ENCODE measurements at places on chromosomes 5 and 9. TPM values are rescaled to one million over a fixed set of nuclear protein-coding genes. Genes with fewer than 3 reads are reported as not detected.

The GLRA1 gene
- not detected for total RNA-seq

The DND1 gene
- total RNA-seq = 6.4 TPM

The RANBP3L gene
- total RNA-seq = 2.9 TPM

The ADGRV1 gene
- 5.3 TPM for total RNA-seq

The C5orf58 gene
- total RNA-seq = 0.43 TPM

The TEX48 gene
- not detected for total RNA-seq

The BARHL1 gene
- total RNA-seq = not detected

The PCSK1 gene
- not detected for total RNA-seq

The GRIA1 gene
- total RNA-seq = not detected

The SLC27A4 gene
- 9.0 TPM for total RNA-seq

The SPATA31D4 gene
- total RNA-seq = not detected

Data from stomach (tissue), 19 donors.